Omental fat pad (tissue), 4 donors: ENCODE measurements at places on chromosomes 13 and 19.

DNA sequence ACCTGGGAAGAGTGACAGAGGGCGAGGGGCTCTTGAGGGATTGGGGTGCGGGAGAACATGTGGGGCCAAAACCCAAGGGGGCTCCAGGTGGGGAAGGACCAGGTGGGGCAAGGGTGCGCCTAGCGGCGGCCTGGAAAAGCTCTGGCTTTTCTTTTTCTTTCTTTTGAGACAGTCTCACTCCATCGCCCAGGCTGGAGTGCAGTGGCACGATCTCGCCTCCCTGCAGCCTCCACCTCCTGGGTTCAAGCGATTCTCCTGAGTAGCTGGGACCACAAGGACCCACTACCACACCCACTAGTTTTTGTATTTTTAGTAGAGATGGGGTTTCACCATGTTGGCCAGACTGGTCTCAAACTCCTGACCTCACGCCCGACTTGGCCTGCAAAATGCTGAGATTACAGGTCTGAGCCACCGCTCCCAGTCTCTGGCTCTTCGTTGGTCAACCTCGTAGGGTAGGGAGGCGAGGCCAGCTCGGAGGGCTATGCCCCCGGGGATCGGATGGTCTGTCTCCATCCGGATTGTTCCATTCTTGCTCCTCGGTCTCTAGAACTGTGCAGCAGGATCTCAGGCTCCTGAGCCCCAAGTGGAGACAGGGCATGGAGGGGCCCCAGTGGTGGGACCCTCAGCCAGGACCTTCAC, 3.7 kb downstream of the GADD45B start:
- DNase-seq, result no peak

- DNase-seq, result no peak
Observed at GRCh38 chr13:33642374-33643065, 175.4 kb upstream of the RFC3 start.

GRCh38 chr13:61183670-61184069, 232.0 kb downstream of the PCDH20 start:
- no peak for DNase-seq

DNA sequence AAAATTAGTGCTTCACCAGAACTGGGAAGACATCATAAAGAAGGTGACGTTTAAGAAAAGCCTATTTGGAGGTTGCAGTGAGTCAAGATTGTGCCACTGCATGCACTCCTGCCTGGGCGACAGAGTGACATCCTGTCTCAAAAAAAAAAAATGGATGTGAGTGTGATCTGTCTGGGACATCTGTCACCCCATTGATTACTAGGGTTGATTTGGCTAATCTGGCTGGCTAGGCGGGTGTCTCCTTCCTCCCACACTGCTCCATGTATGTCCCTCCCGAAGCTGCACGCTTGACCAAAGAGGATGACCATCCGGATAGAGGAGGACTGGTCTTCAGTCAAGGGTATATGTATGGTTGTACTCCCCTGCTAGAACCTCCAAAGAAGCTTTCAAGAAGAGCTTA, 2.6 kb downstream of the GTF2F2 start:
- no peak for DNase-seq

DNA sequence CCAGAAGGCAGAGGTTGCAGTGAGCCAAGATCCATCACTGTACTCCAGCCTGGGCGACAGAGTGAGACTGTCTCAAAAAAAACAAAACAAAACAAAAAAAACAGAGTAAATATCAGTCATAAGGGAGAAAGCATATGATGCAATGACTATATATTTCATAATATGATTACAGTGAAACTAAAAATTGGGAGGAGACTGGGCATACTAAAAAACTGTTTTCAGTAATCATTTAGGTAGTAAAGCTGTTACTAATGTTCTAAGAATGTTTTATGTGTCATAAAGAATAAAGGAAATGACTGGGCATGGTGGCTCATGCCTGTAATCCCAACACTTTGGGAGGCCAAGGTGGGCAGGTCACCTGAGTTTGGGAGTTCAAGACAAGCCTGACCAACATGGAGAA, 15.9 kb downstream of the ZNF573 start:
- DNase-seq, result no peak

DNA sequence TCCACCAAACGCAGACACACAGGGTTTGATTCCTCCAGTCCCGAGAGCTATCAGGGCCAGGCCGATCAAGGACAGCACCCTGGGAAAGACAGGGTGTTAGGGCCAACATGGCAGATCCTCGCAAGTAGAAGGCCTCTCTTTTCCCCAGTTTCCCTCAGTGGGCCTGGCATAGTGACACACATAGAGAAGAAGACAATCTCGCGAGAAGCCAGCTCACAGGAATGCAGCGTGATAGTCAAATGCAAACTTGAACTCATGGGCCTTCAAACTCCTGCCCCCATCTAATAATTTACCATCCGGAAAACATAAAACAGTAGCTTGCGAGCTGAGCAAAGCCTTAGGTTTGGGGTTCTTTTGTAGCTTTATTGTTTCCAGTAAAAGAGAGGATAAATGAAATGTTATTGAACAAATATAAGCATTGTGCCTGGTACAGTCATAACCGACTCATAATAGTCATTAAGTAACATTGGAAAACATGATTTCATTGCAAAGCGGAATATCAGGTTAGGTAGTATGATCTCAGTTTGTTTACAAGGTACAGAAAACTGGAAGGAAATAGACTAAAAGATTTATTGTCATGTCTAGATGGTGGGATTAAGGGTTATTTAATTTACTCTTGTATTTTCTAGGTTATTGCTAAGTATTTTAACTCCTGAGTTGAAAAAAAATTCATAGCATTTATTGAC, 30.5 kb downstream of the SLC15A1 start:
- no peak for DNase-seq

GRCh38 chr19:15298847-15299567, 33.3 kb downstream of the BRD4 start:
- DNase-seq, result no peak

DNA sequence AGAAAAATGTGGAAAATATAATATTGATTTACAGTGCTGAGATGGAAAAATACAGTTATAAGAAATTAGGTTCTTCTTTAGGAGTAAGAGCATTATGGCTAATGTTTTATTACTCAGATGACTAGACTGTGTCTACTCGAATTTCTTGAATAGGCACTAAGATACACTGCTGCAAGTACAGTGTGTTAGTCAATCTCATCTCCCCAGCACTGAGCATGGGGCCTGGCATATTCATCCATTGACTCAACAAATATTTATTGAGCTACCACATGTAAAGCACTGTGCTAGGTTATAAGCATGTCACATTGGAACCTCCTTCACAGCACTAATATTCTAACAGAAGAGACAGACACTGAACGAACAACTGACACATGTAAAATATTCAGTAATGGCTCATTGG, 242.5 kb upstream of the GPC6 start:
- DNase-seq, result no peak
